A549 treated with Hydrocortisone at 1 μM for 4 hours (cell line): ENCODE measurements at places on chromosomes 6 and 20. TPM values are rescaled to one million over a fixed set of nuclear protein-coding genes. Genes with fewer than 3 reads are reported as not detected.

The CPNE5 gene
- total RNA-seq, result 0.12 to 0.16 TPM (median 0.14 TPM) in 5 replicates

The SEL1L2 gene
- total RNA-seq, result not detected in 5 replicates

The CST1 gene
- 0.67 to 1.7 TPM (median 0.98 TPM) in 5 replicates for total RNA-seq

The GTPBP2 gene
- total RNA-seq, result 13.9 to 19.2 TPM (median 18.4 TPM) in 5 replicates

The SOX4 gene
- total RNA-seq, result 7.2 to 11.4 TPM (median 9.6 TPM) in 5 replicates

The SPAG4 gene
- 4.8 to 5.8 TPM (median 5.3 TPM) in 5 replicates for total RNA-seq

The PSMB8 gene
- total RNA-seq, result 17.8 to 21.0 TPM (median 18.3 TPM) in 5 replicates

The BTN1A1 gene
- not detected in 5 replicates for total RNA-seq

The TAF11 gene
- total RNA-seq, result 17.8 to 21.5 TPM (median 20.1 TPM) in 5 replicates

The PTK6 gene
- 2.7 to 3.6 TPM (median 2.9 TPM) in 5 replicates for total RNA-seq

The ANKEF1 gene
- 5.8 to 6.7 TPM (median 6.3 TPM) in 5 replicates for total RNA-seq

The APOM gene
- 2.9 to 3.8 TPM (median 3.4 TPM) in 5 replicates for total RNA-seq

The PRSS16 gene
- total RNA-seq, result 3.0 to 3.4 TPM (median 3.0 TPM) in 5 replicates

The INSM1 gene
- total RNA-seq, result not detected in 5 replicates

The UST gene
- 3.0 to 5.0 TPM (median 4.5 TPM) in 5 replicates for total RNA-seq

The SCRT2 gene
- total RNA-seq, result 0.02 TPM in 1 of 5 replicates, not detected in the others

The MAS1L gene
- not detected in 5 replicates for total RNA-seq

The SLC22A7 gene
- not detected in 5 replicates for total RNA-seq

The SALL4 gene
- 1.0 to 2.0 TPM (median 1.5 TPM) in 5 replicates for total RNA-seq

The TBXT gene
- 0.21 TPM in 1 of 5 replicates, not detected in the others for total RNA-seq

The GSTA3 gene
- not detected in 5 replicates for total RNA-seq

The NOTCH4 gene
- 0.57 to 0.80 TPM (median 0.75 TPM) in 5 replicates for total RNA-seq

The RIPPLY2 gene
- total RNA-seq, result 0.32 to 0.58 TPM (median 0.39 TPM) in 5 replicates
